Hindlimb muscle (tissue), 1 donor: ENCODE measurements at places on chromosomes 11 and 22. TPM values are rescaled to one million over a fixed set of nuclear protein-coding genes. Genes with fewer than 3 reads are reported as not detected.

- DNase-seq: no peak
These were observed 91.4 kb upstream of the APOA1 start for GRCh38 chr11:116928845-116929244.

DNA sequence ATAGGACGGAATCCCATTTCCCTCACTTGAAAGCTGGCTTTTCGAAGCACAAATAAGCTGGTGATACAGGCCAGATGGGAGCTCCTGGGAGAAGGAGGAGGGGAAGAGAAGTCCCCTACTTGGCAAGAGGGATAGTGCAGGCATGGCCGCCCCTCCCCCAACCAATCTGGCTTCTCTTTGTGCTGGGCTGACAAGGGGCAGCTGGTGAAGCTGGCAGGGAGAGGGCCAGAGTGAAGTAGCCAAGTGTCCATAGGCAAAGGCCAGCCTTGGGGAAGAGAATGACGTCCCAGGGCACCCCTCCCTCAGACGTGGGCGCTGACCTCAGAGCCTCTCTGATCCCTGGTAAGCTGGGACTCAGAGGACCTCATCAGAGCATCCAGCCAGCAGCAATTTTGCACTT, 78.7 kb upstream of the GRAMD1B start:
- DNase-seq: peak; percentile 19

- DNase-seq: no peak
These were observed 5.1 kb upstream of the DCHS1 start for GRCh38 chr11:6660712-6661111.

DNA sequence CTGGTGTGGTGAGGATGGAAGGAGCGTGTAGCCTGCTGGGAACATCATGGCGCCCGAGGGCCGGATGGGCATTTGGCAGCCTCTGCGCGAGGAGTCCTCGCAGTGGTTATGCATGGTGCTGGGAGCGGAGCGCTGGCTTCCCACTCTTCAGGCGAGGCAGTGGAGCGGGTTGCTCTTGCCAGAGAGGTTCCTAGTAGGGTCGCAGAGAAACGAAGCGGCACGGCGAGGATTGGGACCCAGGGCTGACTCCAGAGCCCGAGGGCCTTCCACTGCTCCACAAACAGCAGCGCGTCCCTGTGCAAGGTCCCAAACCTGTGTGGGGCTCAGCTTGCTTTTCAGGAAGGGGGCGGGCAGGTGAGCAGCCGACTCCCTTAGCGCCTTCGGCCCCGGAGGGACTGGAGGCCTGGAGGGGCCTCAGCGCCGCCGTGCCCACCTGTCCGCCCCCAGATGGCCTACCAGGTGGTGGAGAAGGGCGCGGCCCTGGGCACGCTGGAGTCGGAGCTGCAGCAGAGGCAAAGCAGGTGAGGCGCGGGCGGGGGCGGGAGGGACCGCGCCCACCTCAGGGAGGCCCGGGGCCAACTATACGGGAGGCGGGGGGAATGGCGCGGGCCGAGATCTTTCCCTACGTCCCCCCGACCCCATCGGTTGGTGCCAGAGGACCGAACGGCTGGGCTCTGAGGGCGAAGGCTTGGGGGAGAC, 7.2 kb downstream of the ATG16L2 start:
- no peak for DNase-seq

DNA sequence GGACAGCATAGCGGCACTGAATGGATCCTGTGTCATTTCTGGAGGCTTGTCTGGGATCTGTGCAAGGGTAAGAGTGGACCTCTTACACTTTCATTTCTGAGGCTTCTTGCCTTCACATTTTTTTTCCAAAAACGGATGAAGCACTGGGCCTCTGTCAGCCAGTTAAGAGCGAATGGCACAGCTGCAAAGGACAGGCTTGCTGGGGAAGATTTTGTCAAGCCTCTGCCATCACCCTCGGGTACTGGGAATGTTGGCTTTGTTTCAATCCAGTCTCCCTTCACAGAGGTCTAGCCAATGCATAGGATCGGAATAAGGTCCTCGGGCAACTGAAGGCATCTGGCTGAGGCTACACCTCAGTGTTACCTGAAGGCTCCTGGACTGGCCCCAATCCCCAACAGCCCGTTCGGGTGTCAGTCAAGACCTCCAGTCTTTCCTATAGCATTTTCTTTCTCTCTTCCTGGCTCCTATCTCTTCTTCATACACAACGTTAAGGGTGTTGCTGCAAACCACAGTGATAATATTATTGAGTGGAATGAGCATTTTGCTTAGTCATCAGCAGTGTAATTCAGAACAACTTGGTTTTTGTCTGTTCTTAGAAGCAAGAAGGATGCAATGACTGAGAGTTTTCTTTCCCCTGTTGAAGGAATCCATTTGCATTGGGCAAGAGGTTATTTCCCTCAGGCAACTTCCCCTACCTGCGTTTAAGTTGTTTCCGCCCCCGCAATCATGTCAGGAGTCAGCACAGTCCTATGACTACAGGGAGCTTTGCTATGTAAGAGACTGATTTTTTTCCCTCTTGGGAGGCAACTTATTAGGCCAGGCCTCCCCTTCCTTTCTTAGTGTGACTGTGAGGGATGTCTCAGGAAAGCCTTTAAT, 22.8 kb downstream of the NPAT start:
- no peak for DNase-seq

- no peak for DNase-seq
These were observed 24.3 kb downstream of the CASP4 start for GRCh38 chr11:104944076-104944475.

GRCh38 chr11:65859812-65860277, 388 bp upstream of the MUS81 start:
- no peak for DNase-seq

- DNase-seq: peak; percentile 69
These were observed 115.9 kb downstream of the CEP164 start for GRCh38 chr11:117443266-117444186.

DNA sequence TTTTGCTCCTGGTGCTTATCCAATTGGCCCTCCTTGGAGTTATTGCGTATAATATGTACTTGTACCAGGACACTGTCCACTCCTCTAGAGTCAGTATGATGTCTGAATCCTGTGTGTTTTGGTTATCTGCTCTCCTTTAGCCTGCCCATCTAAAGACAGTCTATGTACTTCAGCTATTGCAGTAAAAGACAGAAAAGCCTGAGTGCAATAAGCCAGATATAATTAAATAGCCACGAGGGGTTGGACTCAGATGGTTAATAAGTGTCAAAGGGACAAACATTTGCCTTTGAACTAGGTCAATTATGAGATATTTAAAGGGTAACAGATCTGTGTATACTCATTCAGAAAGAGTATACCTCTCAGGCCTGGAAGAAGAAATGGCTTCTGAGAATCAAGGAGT, 406.7 kb downstream of the LUZP2 start:
- DNase-seq: no peak

DNA sequence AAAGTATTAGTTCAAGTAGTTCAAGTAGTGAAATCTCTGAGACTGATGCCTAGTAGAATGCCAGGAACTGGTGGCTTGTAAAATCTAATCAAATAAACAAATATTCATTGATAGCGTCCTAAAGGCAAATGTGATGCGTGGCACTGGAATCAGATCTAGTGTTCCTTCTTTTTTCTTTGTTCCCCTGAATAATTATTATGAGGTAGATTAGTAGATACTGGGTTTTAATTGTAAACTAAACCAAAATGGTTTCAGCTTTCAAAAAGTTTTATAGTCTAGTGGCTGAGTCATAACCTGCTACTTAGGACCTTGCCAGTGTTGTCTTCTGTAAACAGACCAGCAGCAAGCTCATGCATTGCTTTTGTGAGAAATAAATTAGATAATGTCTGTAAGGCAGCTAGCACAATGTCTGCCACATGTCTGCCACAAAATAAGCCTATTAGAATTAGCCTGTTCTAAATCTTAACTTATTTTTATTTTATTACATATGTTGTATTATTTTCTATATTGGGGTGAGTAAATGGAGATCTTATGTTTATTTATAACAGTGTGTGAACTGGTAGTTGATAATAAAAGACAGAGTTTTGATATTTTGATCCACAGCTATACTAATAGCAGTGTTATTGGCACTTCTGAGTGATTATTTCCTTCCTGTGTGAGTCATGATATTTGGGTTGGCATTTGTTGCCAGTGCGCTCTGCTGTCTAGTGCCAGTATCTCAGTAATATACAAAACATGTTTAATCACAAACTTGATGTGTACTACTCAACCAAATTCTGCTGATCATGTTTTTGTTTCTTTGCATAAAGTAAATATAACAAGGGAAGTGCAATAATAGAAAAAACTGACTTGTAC, 135.7 kb downstream of the TMEM135 start:
- DNase-seq: no peak

DNA sequence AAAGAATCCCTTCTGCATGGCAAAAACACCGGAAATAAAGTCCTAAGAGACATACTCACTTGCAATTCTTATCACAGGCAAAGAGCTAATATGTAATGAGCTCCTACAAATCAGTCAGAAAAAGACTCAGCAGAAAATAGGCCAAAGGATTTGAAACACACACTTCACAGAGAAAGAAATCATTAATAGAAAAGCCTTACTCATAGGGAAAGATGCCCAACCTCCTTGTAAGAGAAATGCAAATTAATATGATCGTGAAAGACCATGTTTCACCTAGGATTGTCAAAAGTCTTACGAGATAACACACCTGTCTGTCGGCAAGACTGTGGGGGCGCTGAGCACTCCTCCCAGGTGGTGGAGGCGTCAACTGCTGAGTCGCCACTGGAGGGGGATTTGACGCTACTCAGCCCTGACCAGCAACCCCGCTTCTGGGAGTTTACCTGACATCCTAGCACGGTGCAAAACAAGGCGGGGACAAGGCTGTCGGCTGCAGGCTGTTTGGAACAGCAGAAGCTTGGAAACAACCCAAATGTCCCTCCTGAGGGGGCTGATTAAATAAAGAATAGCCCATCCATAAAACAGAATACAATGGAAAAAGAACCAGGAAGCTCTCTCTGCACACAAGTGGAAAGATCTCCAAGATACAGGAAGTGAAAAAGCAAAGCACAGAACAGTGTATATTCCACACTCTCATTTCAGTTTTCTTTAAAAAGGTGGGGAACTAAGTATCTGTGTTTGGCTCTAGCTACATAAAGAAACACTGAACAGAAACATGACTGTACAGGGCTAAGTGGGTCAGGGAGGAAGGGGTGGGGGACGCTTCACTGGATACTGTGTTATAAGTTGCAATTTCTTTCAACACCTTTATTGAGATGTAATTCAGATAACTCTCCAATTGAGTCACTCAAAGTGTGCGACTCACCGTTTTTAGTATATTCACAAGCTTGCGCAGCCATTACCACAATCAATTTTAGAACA, 11.5 kb downstream of the CSNK1E start:
- peak; percentile 43 for DNase-seq

GRCh38 chr11:129720156-129720555, 95.5 kb upstream of the TMEM45B start:
- DNase-seq: no peak

DNA sequence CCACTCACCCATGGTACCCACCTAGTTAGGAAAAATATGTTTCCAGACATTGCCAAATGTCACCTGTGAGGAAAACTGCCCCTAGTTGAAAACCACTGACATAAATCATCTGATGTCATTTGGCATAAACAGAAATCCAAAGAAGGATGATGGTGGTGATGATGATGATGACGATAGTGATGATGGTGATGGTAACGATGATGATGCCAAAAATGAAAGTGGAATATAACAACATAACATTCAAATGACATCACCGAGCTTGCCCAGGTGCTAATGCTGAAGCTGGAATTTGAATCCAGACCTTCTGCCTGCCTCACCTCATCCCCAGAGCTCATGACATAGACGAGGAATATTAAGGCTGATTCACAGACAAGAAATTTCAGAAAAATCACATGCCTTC, 92.3 kb upstream of the ASPHD2 start:
- no peak for DNase-seq

DNA sequence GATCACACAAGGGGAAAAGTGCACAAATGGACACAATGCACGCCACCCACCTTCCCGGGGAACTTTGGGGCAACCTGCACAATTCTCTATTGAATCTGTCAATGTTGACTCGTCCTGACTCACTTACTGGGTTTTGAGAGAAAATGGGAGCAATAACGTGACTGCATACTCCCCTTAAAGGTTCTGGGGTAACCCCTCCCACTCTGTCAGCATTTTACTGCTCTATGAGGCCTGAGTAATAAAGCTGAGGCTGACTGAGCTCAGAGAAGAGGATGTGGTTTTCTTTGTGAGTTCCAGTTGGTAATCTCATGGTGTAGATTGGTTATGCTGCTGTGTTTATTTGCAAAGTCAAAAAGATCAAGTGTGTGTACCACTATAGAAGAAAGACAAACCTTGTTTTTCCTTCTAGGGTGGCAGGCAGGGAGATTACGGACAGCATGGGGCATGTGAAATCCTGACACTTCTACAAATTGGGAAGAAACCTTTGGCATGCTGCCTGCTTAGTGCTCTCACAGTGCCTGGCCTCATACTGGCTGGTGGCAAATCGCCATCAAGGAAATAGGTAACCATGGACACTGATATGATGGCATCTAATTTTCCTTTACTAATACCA, 16.1 kb upstream of the APOA1 start:
- no peak for DNase-seq

DNA sequence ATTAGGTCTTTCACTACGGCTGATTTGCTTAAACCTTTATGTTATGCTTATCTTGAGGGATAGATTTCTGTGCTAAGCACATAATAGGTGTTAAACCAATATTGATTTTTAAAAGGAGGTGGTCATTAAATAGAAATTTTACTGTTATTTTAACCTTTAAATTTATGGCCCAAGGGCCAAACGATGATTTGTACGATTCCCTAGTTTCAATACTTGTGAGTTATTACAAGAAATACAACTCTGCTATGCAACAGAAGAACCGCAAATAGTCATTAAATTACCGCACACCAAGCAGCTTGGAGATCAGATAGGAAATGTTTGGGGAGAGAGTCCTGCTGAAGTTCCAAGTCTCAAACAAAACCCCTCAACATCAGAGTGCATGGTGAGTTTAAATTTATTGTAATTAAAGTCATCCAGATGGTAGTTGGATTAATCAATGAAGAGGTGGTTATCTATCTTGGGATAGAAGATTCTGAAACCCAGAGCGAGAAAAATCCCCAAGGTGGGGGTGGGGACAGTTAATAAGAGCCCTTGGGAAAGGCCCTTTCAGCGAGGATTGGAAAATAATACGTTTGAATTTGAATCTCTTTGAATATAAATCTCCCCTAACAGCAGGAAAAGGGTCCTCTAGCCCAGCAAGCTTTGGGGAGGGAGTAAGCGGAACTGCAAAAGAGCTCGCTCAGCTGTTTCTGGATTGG, 805 bp upstream of the QSER1 start:
- DNase-seq: no peak

DNA sequence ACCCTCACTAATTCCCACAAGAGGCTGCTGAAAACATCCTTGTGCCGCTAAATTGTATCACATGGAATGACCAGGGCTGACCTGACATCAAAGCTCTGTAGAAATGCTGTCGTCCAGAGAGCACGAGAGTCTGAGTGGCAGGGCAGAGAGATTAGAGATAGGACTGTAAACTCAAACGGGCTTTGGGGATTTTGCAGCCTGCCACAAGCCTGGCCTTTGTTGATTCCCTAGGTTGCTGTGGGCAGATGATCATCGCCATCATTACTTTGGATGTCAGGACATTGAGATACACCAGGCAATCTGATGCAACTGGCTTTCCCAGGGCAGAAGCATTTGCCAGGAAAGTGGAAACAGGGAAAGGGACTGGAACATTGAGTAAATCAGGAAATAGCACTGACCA, 131.6 kb downstream of the ETS1 start:
- no peak for DNase-seq

The OR51I1 gene
- not detected for polyA plus RNA-seq

The CREB3L1 gene
- 38.3 TPM for polyA plus RNA-seq

The MS4A15 gene
- not detected for polyA plus RNA-seq

The NOX4 gene
- 2.9 TPM for polyA plus RNA-seq

The TBCEL gene
- polyA plus RNA-seq: 13.5 TPM

The CABP4 gene
- polyA plus RNA-seq: 2.5 TPM

The APOC3 gene
- not detected for polyA plus RNA-seq

The TNNI2 gene
- 3,747 TPM for polyA plus RNA-seq
